ENCODE measurements at places on chromosomes 7 and 10.

DNA sequence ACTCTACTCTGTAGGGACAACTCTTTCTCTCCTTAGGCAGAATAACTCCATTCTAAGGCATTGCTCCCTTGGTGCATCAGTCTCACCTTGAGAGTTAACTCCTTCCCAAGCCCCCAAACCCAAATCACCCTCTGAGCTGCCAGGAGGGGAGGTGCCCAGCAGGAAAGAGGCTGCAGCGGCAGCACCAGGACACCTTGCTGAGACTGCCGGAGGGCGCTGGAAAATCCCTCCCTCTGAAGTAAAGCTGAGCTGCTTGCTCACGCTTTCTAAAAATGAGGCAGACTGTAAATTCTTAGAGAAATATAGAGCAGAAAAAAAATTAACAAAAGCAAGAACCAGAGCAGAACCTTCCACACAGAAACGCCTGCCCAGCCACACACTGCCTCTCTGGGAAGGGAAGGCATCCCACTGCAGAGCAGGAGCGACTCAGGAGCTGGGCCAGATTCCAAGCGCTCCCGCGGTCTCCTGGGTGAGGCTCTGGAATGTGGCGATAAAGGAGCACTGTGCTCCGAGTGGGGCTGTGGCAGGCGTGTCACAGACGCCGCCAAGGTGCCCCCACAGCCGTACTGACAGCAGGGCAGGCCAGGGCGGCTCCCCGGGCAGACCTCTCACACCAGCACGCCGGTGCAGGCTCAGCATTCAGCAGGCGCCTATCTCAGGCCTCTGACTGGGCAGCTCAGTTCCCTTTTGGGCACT, 202.1 kb downstream of the TNS3 start:
- peak; percentile 78 for DNase-seq

DNA sequence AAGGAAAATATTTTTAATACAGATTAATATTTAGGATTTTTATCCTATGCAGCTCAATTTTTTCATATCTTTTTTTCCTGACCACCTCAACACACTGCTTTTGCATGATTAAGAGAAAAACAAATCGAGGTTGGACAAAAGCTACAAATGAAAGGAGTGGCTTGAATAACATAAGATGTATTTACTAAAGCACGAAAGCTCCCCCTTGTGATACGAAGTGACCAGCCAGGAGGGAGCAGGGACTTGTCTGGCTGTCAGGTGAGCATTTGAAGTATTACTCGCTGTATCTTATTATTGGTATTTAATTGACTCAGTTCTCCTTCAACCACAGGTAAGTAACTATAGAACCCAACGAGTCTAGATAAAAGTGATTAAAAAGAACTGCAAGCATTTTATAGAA, 265.2 kb upstream of the PHF14 start:
- DNase-seq = no peak

- DNase-seq = peak; percentile 50
These were observed 9.6 kb upstream of the KCP start for GRCh38 chr7:128919881-128920799.

- no peak for DNase-seq
These were observed 2.5 kb upstream of the LAMB4 start for GRCh38 chr7:108132551-108133265.

GRCh38 chr7:22255834-22256233, 101.1 kb downstream of the RAPGEF5 start:
- DNase-seq = no peak

- DNase-seq = no peak
These were observed 65.7 kb downstream of the AOAH start for GRCh38 chr7:36658335-36659171.

- DNase-seq = no peak
These were observed 26.2 kb upstream of the C10orf90 start for GRCh38 chr10:126696684-126697083.

- DNase-seq = no peak
These were observed 97.0 kb upstream of the SVIL start for GRCh38 chr10:29731760-29732159.

GRCh38 chr10:89309156-89310055, 7.6 kb downstream of the IFIT2 start:
- DNase-seq = no peak

GRCh38 chr10:86630079-86630478, 24.3 kb upstream of the OPN4 start:
- no peak for DNase-seq

GRCh38 chr7:156752367-156753228, 112.0 kb downstream of the RNF32 start:
- no peak for DNase-seq

DNA sequence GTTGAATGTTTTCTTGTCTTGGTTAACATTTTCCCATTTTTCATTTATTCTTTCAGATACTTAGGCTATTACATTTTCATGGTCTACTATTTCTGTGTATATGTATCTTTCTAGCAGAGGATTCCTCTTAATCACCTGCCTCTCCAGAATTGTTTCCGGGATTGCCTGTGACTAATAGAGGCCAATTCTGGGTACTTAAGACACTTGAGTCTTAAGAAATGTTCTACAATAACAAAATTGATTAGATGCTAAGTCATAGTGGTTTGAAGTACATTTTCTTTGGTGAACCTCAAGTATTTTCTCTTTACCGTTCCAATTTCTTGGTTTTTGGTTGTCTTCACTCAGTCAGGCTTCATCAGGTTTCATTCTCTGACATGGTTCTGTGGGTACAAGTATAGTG, 26.4 kb downstream of the BBS9 start:
- DNase-seq = no peak

DNA sequence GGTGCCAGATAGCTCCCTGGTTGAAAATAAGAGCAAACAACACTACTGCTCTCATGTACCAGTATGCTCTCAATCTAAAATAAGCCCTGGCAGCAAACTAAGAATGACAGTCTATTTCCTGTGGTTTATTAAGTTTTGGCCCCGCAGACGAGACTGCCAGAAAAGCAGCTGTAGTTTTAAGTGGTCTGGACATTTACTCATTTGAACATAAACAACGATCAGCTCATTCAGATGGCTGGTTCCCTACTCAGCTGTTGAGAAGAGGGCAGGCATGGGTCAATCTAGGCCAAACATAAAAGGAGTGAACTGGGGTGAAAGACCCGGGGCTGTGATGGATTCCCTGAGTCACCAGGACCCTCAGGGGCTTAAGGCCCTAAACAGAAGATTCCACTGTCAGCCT, 4.5 kb downstream of the TRIL start:
- DNase-seq = no peak

DNA sequence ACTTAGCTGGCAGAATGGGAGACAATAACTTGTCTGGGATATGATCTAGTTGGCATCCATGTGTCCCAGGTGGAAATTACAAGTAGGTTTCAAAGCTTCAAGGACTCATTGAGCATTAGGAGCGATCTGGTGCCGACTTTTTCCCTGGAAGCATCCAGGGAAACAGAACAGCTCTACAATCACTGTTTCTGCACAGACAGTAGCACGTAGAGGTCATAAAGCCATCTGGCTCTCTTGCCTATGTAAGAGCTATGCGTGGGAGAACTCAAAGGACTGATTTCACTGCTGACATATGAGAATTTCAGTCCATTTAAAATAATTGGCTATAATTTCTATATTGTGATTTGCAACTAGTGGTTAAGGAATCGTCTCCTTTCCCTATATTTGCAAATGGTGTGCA, 791.7 kb downstream of the REEP3 start:
- no peak for DNase-seq

GRCh38 chr7:38748056-38748610, 117.0 kb upstream of the AMPH start:
- no peak for DNase-seq

DNA sequence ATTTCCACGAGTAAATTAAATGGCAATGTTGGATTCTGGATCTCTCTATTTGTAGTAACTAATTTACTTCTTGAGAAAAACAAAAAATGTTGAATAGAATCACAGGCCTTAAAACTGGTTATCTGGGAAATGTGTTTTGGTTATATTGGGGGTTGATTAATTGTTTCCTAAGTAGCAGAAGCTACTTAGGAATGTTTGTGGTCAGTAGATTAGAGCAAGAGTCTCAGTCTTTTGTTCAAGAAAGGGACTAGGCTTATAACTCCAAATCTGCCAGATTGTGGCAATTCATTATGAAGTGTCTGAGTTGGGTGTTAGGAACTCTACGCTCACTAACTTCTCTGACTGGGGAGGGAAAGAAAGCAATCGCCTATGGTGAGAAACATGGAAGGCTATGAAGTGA, 244.3 kb upstream of the PHYHIPL start:
- DNase-seq = no peak

- DNase-seq = no peak
These were observed 111.1 kb upstream of the GLI3 start for GRCh38 chr7:42348071-42348470.

DNA sequence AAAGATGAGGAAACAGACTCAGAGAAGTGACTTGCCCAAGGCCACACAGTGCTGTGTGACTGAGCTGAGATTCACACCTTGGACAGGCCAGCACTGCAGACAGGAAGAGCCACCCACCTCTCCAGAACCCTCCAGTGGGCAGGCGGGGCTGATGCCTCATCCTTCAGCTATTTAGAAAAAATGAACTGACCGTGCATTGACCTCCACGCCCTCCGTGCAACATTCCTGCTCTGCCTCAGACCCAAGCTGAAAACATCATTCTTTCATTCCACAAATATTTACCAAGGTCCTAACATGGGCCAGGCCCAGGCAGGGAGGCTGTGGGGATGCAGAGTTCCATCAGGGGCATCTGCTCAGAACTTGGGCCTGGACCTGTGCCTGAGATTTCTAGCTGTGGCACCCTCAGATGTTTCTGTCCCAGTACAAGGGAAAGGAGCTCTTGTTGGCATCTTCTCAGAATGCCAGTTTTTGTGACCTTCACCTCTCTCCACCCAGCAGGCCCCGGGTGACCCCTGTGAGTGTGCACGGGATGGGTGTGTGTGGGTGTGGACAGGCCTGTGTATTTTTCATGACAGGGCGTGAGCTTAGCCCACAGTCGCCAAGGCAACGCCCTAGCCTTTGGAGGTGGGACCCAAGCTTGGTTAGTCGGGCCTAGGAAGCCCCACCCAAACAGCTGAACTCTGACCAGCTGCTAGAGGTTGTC, 6.5 kb downstream of the VSIR start:
- DNase-seq = peak; percentile 83
